ENCODE measurements at places on chromosomes 13 and 19. TPM values are rescaled to one million over a fixed set of nuclear protein-coding genes. Genes with fewer than 3 reads are reported as not detected.

Gene ZNF442
- 2.0 TPM for total RNA-seq

Gene MATK
- total RNA-seq: 21.5 TPM

Gene CRB3
- 24.6 TPM for total RNA-seq

Gene FOXA3
- 20.2 TPM for total RNA-seq

Gene DACH1
- total RNA-seq: 0.57 TPM

Gene CAPN12
- total RNA-seq: 7.9 TPM

Gene GPR12
- 0.15 TPM for total RNA-seq

Gene SRRM5
- 0.25 TPM for total RNA-seq

Gene MYO1F
- total RNA-seq: 2.2 TPM

Gene LCP1
- total RNA-seq: 4.3 TPM

- no peak for DNase-seq
These were observed 22.1 kb downstream of the VPS36 start for GRCh38 chr13:52428295-52428694.

GRCh38 chr13:107065036-107065435, 497.1 kb upstream of the ARGLU1 start:
- no peak for DNase-seq

GRCh38 chr13:108005231-108005630, 210.1 kb downstream of the LIG4 start:
- no peak for DNase-seq

DNA sequence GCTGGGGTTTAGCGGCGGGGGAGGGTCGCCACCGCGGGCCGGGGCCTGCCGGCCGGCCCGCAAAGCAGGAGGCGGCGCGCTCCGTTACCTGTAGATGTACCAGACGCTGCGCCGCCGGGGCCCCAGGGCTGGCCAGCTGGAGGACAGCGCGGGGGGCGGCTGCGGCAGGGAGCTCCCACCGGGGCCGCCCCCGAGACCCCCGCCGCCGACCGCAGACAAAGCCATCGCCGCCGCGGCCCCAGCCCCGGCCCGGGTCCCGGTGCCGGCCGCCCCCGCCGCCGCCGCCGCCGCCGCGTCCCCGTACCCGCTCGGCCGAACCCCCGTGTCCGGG, 24.8 kb downstream of the SHANK1 start:
- no peak for DNase-seq

- peak; percentile 83 for DNase-seq
These were observed 897 bp downstream of the C19orf33 start for GRCh38 chr19:38304866-38305429.

GRCh38 chr13:34594507-34594906, 347.6 kb upstream of the NBEA start:
- DNase-seq: no peak

DNA sequence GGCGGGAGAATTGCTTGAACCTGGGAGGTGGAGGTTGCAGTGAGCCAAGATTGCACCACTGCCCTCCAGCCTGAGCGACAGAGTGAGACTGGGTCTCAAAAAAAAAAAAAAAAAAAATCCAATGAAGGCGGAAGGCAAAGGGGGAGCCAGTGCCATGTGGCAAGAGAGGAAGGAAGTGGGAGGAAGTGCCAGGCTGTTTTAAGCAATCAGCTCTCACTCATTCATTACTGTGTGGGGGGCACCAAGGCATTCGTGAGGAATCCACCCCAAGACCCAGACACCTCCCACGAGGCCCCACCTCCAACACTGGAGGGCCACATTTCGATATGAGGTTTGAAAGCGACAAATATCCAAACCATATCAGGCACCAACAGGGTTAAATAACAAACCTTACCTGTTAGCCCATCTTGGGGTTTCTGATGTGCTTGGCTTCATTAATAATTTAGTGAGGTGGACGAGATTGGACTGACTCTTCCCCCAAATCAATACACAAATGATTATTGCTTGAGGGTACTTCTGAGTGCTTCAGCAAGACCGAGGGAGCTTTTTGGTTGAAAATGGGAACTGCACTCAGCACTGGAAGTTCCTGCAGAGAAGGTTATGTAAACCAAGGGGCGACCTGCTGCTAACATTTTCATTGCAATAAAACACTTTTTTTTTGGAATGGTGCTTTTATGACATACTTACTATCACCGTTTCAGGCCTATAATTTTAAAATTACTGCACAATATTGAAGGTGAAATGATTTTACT, 7.5 kb upstream of the LRP3 start:
- no peak for DNase-seq

- no peak for DNase-seq
These were observed 17.2 kb downstream of the ACTN4 start for GRCh38 chr19:38664503-38665211.

- DNase-seq: no peak
These were observed 33.9 kb upstream of the TPT1 start for GRCh38 chr13:45374917-45375316.

GRCh38 chr13:36817996-36818803, 822 bp upstream of the RFXAP start:
- no peak for DNase-seq

DNA sequence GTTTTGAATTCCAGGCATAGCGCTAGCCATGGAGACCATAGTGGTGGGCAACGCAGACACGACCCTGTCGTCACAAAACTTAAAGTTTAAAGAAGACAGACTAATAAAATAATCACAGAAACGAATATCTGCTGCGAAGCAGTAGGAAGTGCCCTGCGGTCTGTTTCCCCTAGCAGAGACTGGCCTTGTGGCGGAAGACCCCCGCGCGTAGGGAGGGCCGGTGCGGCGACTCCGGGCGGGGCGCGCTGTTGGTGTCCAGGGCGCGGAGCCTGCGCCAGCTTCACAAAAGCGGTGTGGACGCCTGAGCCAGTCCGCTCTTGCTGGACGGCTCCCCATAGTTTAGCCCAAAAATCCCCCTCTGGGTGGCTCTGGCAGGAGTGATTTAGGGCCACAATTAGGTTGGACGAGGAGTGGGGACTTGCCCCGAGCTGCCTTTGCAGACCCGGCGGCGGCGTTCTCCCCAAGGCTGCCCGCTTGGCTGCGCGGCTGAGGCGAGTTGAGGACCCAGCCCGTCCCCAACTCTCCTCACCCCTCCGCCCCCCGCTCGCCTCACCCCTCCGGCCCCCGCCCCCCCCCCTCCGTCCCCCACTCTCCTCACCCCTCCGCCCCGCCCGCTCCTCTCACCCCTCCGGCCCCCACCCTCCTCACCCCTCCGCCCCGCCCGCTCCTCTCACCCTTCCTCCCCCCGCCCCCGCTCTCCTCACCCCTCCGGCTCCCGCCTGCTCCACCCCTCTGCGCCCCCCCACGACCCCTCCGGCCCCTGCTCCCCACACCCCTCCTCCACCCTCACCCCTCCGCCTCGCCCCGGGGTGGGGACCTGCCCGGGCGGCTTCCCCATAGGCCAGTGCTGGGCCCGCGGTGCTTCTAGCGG, 14.2 kb upstream of the LATS2 start:
- DNase-seq: peak; percentile 82

GRCh38 chr19:54029930-54030490, 33.7 kb downstream of the VSTM1 start:
- peak; percentile 50 for DNase-seq

DNA sequence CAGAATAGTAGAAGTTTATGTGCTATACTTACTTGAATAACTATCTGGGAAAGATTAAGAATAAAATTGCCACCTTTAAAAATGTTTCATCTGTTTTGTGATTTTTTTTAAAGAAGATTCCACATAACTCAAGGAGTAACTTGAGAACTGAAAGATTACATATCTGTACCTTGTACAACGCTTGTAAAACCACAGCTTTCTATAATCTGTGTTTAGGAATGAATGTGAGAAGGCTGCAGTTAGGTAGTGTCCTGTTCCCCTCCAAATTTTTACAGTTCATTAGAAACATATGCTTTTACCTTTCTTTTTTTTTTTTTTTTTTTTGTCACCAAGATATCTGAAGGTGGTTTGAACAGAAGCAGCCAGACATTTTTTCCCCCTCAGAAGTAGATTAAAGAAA, 312.8 kb upstream of the GPC6 start:
- no peak for DNase-seq

- peak; percentile 58 for DNase-seq
These were observed 503 bp upstream of the SLC7A9 start for GRCh38 chr19:32869966-32870573.

- DNase-seq: no peak
These were observed 120.7 kb upstream of the SPATA13 start for GRCh38 chr13:24039621-24040475.

- no peak for DNase-seq
These were observed 12.7 kb downstream of the EHD2 start for GRCh38 chr19:47725759-47726401.

DNA sequence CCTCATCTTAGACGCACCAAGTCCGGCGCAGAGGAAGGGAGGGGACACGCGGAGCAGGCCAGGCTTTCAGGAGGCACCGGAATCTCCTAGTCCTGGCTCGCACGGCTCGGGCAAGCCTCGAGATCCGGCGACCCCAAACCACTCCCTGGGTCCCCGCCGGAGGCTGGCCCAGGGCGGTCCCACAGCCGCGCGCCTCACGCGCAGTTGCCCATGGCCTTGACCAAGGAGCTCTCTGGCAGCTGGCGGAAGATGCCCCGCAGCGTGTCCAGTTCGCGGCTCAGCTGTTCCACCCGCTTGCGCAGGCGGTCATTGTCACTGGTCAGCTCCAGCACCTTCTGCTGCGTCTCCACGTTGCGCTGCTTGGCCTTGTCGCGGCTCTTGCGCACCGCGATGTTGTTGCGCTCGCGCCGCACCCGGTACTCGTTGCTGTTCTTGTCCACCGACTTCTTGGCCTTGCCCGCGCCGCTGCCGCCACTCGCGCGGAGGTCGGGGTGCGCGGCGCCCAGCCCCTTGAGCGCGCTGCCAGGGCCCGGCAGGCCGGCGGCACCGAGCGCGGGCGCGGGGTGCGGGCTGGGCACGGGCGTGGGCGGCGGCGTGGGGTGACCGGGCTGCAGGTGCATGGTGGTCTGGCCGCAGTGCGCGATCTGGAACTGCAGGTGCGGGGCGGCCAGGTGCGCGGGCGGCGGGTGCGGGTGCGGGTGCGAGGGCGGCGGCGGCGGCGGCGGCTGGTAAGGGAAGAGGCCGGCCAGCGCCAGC, 1.0 kb downstream of the CEBPA start:
- no peak for DNase-seq

GRCh38 chr19:38194061-38194701, 29.8 kb downstream of the DPF1 start:
- DNase-seq: no peak

GRCh38 chr13:45349438-45349837, 8.5 kb upstream of the TPT1 start:
- no peak for DNase-seq

GRCh38 chr13:113275387-113275786, 21.7 kb upstream of the LAMP1 start:
- peak; percentile 59 for DNase-seq

DNA sequence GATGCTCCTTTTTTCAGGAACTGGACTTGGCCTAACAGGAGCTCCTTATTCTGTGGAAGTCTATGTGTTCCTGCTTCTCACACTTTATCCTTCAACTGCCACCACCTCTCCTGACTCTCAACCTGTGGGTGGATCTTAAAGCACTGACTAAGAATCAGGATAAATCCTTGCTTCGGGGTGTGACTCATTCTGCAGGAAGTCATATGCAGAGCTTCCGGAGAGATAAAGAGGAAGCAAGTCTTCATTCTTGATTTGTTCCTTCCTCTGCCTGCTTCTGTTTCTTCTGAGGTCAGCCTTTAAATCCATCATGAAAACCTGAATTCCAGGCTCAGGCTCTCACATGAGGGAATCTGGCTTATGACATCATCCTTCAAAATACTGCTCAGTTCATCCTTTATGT, 137.1 kb upstream of the ATXN8OS start:
- DNase-seq: no peak

DNA sequence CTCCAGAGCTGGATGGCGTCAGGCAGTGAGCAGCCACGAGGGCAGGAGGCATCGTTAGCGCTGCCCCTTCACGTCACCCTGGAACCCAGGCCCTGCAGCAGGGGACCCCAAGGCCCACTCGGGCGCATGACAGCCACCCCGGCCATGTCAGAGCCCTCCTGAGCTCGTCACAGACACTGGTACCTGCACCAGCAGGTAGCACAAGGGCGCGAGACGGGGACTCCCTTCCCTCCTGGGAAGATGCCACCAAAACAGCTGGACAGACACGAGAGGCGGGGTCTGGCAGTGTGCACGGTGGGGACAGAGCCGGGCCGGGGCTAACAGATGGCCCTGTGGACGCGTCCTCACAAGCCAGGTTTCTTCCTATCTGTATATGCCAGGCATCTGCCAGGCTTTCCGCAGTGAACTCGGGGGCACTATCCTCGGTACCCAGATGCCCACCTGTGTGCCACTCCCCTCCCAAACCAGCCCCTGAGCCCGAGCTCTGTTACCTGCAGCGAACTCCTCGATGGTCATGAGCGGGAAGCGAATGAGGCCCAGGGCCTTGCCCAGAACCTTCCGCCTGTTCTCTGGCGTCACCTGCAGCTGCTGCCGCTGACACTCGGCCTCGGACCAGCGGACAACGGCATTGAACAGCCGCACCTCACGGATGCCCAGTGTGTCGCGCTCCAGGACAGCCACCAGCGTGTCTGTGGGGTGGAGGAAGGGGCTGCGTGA, 25.8 kb downstream of the BTBD2 start:
- no peak for DNase-seq

DNA sequence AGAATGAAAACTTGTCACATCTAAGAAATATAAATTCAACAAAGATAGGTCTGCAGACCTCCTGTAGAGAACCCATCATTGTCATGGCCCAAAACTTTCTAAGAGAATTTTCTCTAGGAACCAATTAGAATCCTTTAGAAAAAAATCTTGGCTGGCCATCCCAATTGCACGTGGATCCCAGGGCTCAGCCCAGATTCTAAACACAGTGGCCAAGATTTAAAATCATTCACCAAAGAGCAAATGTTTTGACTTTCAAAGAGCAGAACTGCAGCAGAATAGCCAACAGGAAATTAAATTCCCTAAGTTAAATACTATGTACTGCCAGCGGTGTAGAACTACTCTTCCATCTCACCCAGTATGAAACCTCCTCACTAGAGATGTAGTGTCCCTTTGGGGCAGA, 21.3 kb downstream of the IPO5 start:
- DNase-seq: no peak
